GM12865 (cell line): ENCODE measurements at places on chromosomes 4 and X.

- DNase-seq: no peak
Measured at GRCh38 chr4:74715706-74716435, 78.5 kb downstream of the BTC start.

GRCh38 chr4:26034849-26035248, 120.8 kb downstream of the SMIM20 start:
- DNase-seq: peak; percentile 29

DNA sequence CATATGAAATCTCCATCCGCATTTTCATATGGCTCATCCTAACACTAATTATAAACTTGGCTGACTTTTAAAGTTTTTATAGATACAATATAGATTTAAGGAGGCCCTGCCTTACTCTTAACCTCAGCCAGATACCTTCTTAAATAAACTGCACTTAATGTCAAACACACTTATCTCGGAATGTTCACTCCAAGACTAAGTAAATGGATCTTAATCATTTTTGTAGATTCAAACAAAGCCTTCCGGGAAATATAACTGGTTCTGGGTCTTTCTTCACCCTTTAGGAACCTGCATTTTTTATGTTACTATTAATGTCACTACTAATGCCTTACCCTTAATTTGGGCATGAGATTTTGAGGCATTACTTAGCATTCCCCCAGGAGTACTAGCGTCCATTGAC, 43.7 kb upstream of the NDP start:
- DNase-seq: no peak

DNA sequence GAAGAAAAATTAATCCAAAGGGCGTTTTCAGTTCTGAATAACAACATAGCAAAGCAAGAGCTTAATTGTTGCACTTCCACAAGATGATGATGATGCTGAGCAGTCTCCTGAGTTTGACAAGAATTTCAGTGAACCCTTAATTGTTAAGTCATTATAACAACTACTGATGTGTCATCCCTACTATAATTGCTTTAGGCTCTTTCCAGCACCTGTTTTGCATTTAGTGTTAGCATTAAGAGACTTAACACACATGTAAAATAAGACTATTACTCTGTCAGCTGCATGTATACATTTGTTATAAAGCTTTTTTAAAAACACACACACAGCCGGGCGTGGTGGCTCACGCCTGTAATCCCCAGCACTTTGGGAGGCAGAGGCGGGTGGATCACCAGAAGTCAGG, 37.9 kb upstream of the GALNT7 start:
- DNase-seq: no peak

- peak; percentile 50 for DNase-seq
Measured at GRCh38 chr4:10690185-10690907, 5.8 kb upstream of the CLNK start.

- no peak for DNase-seq
Measured at GRCh38 chr4:105386012-105386411, 87.8 kb downstream of the PPA2 start.

- no peak for DNase-seq
Measured at GRCh38 chr4:82784681-82785610, 13.7 kb downstream of the SCD5 start.

- DNase-seq: no peak
Measured at GRCh38 chrX:88613338-88613737, 133.7 kb upstream of the CPXCR1 start.

- no peak for DNase-seq
Measured at GRCh38 chr4:85486425-85487086, 11.6 kb downstream of the ARHGAP24 start.

DNA sequence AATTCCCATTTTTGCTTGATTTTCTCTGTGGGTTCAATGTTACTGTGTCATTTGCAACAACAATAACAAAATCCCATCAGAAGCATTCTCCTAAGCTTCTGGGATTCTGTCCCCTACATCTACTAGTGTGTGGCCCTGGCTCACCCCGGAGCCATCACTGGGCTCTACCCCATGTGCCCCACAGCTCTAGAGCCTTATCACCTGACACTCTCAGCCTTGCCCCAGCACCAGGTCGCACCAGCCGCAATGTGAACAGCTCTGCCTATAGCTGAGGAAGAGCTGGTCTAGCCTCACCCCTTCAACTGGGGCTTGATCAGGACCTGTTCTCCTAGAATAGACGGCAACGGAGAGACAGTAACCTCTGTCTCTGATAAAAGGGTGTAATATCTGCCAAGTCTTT, 161.7 kb downstream of the SHROOM3 start:
- no peak for DNase-seq

DNA sequence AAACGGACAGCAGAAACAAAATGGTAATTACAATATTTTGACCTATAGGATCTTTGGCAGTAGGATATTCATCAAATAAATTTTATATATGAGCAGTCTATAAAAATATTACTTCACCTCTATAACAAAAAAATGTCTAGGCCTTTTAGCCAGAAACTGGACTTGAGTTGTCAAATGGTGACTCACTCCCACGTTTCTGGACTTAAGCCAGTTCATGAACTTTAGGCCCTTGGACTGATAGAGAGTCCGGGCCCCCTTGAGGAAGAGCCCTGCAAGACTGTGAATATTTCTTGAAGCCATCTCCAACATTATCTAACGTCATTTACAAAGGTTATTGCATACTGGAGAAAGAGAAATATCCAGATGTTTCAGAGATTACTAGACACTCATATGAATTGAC, 106.8 kb upstream of the FAM47A start:
- no peak for DNase-seq

- no peak for DNase-seq
Measured at GRCh38 chr4:10107111-10108091, 9.2 kb downstream of the WDR1 start.

- no peak for DNase-seq
Measured at GRCh38 chrX:120690344-120690743, 60.5 kb upstream of the C1GALT1C1 start.

GRCh38 chrX:49103637-49104036, 19.9 kb downstream of the GPKOW start:
- DNase-seq: no peak

GRCh38 chr4:105451346-105451745, 22.5 kb downstream of the PPA2 start:
- no peak for DNase-seq

GRCh38 chr4:79236785-79237184, 89.1 kb downstream of the NAA11 start:
- DNase-seq: no peak

DNA sequence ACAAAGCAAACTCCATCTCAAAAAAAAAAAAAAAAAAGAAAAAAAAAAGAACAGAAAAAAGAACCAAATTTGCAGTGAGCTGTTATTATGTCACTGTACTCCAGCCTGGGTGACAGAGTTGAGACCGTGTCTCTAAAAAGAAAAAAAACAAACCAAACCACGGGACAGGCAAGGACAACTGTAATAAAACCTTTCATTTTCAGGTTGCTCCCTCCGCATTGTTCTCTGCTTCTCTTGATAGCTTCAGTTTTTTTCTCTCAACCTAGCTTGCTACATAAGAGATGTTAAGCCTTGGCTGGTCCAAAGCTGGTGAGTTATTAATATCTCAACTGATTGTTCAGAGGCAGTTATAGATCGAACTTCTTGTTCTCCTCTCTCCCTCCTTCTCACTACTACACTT, 23.1 kb upstream of the ELF2 start:
- DNase-seq: no peak

- no peak for DNase-seq
Measured at GRCh38 chr4:174483792-174484191, 38.5 kb downstream of the HPGD start.

- no peak for DNase-seq
Measured at GRCh38 chr4:94412019-94412657, 39.6 kb upstream of the PDLIM5 start.

GRCh38 chr4:126937846-126938422, 694.8 kb upstream of the INTU start:
- no peak for DNase-seq

DNA sequence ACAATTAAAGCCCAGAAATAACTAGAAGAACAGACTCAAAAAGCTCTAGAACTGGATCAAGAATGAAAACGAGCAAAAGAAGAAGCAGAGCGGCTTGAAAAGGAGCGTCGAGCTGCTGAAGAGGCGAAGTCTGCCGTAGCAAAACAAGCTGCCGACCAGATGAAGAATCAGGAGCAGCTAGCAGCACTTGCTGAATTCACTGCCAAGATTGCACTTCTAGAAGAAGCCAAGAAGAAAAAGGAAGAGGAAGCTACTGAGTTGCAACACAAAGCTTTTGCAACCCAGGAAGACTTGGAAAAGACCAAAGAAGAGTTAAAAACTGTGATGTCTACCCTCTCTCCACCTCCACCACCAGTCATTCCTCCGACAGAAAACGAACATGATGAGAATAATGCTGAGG, 56.1 kb upstream of the PPP4R3C start:
- no peak for DNase-seq

GRCh38 chr4:17236686-17237085, 275.2 kb downstream of the QDPR start:
- no peak for DNase-seq
